ENCODE measurements at places on chromosomes 7 and 10.

GRCh38 chr10:70362328-70362727 lies 20.1 kb downstream of the LRRC20 start:
- no peak for DNase-seq

- DNase-seq, result no peak
These were observed 20.0 kb downstream of the CUBN start for GRCh38 chr10:17109475-17110207.

- no peak for DNase-seq
These were observed 42.4 kb upstream of the ZMIZ1 start for GRCh38 chr10:79026341-79026761.

DNA sequence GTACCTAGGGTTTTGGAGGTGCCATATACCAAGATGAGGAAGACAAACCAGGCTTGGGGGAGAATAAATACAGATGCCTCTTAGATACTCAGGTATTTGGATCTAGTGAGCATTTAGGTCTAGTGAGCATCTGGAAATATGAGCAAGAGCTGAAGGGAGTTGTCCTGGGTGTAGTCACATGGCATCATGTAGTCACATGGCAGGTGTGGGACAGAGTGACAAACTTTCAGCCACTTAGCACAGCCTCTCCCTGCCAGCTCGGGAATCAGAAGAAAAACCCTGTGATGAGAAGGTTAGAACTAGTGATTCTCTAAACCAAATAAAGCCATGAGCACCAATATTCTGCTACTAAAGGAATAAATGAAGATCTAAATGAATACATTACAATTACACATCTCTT lies 24.3 kb downstream of the RGR start:
- DNase-seq, result no peak

DNA sequence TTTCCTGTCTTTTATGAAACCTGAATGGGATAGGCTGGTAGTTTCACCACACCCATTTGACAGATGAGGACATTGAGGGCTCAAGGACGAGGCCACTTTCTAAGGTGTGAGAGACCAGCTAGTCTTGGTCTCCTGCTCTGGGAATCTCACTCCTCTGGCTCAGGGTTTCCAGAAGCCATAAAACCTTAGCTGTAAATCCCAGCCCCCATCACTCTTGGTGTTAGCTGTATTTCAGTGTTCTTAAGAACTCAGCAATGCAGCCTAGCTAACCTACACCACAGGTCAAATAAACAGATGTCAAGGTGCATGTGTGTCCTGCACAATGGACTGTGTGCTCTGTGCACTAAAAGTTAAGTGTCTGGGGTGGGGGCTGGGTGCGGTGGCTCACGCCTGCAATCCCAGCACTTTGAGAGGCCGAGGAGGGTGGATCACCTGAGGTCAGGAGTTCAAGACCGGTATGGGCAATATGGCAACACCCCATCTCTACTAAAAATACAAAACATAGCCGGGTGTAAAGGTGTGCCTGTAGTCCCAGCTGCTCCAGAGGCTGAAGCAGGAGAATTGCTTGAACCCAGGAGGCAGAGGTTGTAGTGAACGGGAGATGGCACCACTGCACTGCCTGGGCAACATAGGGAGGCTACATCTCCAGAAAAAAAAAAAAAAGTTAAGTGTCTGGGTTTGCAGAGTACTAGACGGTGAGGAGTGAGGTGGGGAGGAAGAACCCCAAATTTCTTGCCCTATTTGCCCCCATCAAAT lies 567 bp upstream of the EPO start:
- no peak for DNase-seq

GRCh38 chr10:1404323-1405260 lies 332.7 kb downstream of the ADARB2 start:
- DNase-seq, result no peak

DNA sequence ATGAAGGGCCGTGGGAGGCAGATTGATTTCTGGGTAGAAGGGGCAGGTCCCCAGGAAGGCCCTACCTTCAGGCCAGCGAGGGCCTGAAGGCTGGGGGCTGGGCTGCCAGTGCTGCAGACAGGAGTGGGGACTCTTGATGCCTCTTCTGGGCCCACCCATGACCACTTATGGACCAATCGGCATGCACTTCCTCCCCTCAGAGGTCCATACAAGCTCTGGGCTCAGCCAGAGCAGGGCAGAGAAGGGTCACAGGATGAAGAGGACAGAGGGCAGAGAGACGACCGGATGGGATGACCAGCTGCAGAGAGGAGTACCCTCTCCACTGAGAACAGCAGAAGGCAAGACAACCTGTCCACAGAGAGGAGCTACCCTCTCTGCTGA lies 120.1 kb downstream of the DYNC2I1 start:
- no peak for DNase-seq

- DNase-seq, result no peak
These were observed 178.5 kb downstream of the JCAD start for GRCh38 chr10:29880856-29881255.

GRCh38 chr7:19268737-19269136 lies 123.5 kb upstream of the FERD3L start:
- no peak for DNase-seq

- no peak for DNase-seq
These were observed 145.8 kb downstream of the FRMD4A start for GRCh38 chr10:14184841-14185315.

GRCh38 chr7:47725031-47725780 lies 143.3 kb upstream of the TNS3 start:
- DNase-seq, result no peak

GRCh38 chr10:33524041-33524440 lies 189.6 kb upstream of the NRP1 start:
- DNase-seq, result no peak

DNA sequence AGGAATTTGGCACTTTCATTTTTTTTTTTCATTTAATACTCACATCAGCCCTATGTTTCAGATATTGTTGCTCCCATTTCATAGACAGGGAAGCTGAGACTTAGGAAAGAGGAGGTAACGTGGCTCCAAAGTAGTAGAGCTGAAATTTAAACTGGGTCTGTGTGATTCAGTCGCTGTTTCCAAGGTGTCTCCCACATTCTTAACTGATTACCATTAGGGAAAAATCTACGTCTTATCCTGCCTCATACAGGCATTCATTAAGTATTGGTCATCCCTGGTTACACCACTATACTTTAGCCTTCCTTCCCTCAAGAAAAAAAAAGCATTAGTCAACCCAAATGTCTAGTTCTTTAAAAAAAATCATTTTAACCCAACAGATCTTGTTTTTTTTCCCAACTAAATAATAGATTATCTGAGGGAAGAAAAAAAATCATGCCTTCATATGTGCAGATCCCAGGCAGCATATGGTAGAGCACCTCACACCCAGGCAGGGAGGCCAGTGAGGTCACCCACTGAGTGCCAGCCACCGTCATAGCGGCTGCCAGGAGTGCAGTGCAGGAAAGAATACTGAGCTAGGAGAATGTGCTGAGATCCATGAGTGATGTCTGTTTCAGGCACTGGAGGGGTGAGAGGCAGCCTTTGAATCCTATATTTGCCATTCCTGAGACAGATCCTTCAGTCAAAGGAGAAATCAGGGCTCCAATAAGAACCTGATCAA lies 59.0 kb upstream of the SORCS3 start:
- no peak for DNase-seq

DNA sequence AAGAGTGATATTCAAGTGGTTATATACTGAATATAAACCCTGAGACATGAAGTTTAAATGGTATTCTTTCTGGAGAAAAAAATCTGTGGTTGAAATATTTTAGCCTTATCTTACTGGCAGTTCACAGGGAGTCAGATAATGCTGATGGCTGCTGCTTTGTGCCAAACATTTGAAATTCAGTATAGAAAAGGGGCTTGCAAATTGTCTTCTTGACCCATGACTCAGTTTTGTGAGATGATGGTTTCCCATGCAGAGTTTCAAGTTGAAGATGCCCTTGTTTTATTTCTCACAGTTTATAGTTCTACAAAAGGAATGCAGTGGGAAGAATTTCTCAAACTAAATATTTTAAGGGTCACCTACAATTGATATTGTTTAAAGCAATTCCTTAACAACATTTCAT lies 251.1 kb upstream of the MEOX2 start:
- no peak for DNase-seq

GRCh38 chr7:121473645-121474300 lies 77.7 kb upstream of the FAM3C start:
- DNase-seq, result no peak

DNA sequence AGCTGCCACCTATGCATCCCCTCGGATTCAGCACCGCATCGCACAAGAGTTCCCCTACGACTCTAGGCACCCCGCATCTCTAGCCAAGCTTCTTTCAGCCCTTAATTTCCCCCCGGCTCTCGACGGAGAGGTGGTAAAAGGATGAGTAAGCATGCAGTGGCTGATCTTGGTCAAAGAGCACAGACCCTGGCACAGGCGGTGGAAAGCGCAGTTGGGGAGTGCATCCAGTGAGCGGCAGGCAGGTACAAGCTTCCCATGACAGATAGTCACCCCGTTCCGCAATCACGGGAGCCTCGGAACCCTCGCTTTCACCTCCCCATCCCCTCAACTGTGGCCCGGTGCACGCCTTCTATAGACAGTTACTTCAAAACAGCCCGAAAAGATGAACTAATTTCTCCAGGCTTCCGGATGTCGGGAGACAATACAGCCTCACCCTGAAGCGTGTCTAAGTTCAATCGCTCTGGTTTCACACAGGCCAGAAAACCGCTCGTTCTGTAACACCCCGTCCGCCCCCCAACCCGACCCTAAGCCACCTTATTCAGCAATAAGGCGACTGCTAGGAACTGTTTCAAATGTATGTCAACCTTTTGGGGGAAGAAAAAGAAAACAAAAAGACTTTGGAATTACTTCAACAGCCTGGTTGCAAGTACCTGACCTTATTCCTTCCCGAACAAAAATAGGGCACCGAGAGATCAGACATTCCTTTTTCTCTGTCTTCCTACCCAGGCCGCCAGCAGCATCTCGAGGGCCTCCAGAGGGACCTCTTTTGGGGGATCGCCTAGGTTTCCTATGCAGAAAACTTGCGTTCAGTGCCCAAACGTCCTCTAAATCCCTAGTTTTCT lies 1.4 kb downstream of the RHEB start:
- DNase-seq, result no peak

- no peak for DNase-seq
These were observed 47.5 kb downstream of the CCSER2 start for GRCh38 chr10:84375881-84376280.

DNA sequence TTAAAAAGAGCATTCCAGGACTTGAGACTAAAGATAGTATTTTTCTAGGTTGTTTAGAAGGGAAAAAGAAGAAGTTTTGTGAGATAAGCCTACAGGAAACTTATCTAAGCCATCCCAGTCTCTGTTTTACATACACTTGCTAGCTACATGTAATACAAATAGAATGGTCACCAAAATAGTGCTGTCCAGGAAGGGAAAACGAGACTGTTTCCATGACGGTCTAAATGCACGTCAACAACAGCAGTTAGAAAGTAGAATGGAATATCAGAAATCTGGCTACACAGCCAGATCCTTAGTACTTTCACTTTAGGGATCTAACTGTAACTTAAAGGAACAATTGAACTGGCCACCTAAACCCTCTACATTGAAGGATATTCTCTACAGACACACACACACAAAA lies 117.6 kb downstream of the TSPAN12 start:
- no peak for DNase-seq

DNA sequence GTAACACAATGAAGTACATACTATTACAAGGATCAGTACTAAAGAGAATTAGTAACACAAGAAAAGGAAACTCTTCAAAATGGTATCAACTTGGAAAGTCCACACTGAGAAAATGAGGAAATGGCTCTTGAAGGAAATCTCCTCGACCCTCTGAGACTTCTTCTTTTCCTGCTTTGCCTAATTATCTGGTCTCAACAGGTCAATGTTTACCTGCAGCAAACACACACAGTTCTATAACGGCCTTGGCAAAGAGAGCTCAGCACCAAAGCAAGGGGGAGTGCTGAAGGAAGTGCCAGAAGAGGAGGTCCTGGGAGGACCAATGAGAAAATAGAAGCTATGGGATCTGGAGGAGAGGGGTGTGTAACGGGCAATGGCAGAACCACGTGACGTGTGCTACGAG lies 21.9 kb downstream of the CHCHD3 start:
- no peak for DNase-seq

- no peak for DNase-seq
These were observed 38.3 kb downstream of the LYZL2 start for GRCh38 chr10:30591249-30591670.

GRCh38 chr7:135942614-135943013 lies 34.5 kb downstream of the MTPN start:
- no peak for DNase-seq

- no peak for DNase-seq
These were observed 54.2 kb downstream of the EMX2 start for GRCh38 chr10:117596706-117597105.

GRCh38 chr7:38506756-38507155 lies 124.4 kb downstream of the AMPH start:
- DNase-seq, result no peak

DNA sequence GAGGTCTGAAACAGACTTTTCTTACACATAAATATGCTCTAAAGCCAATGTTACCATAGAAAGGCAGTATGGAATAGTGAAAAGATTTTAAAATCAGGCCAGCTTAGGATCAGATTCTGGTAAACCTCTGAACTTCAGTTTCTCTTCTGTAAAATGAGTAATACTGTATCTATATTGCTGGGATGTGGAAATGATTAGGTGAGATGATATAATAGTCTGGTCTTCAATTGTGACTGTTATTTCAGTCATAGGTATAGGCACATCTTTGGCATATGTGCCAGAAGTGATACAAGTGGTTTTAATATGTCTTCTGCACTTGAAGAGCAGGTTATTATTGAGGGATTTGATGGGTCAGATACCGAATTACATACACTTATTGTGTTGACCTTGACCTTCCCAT lies 7.2 kb downstream of the ZNF277 start:
- no peak for DNase-seq

GRCh38 chr10:26499426-26499825 lies 61.3 kb downstream of the APBB1IP start:
- no peak for DNase-seq

- DNase-seq, result no peak
These were observed 13.4 kb downstream of the TNS3 start for GRCh38 chr7:47568547-47568946.

- DNase-seq, result no peak
These were observed 151.7 kb downstream of the EGFR start for GRCh38 chr7:55170335-55171069.

DNA sequence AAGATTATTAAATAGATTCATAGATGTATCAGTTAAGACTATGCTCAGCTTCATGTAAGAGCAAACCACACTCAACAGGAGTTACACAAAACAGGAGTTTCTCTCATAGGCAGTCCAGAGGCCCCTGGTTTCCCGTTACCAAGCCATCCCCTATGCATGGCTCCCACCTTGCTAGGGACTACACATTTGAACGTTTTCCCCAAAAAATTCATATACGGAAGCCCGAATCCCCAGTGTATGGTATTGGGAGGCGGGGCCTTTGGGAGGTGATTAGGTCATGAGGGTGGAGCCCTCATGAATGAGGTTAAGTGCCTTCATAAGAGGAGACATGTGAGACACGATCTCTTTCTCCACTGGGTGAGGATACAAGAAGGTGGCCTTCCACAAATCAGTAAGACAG lies 29.1 kb downstream of the RSU1 start:
- DNase-seq, result no peak

- no peak for DNase-seq
These were observed 70.7 kb downstream of the LCOR start for GRCh38 chr10:96902731-96903358.
